ENCODE measurements at places on chromosomes 5 and 9. TPM values are rescaled to one million over a fixed set of nuclear protein-coding genes. Genes with fewer than 3 reads are reported as not detected.

The SLC6A18 gene
- total RNA-seq: not detected

The IL5 gene
- not detected for total RNA-seq

The FCHSD1 gene
- 61.7 TPM for total RNA-seq

The RLN2 gene
- not detected for total RNA-seq

The LCN10 gene
- not detected for total RNA-seq

The RXFP3 gene
- total RNA-seq: not detected

The IL7R gene
- 3.6 TPM for total RNA-seq

The SLC22A5 gene
- total RNA-seq: 4.2 TPM

Measured in smooth muscle cell of the umbilical artery (primary cell).